ENCODE measurements at places on chromosomes 6 and 20.
A peak's percentile ranks its signal among the peaks of the same experiment; 100 is the strongest.

GRCh38 chr6:78615430-78615904 lies 251.9 kb upstream of the IRAK1BP1 start:
- no peak for DNase-seq

DNA sequence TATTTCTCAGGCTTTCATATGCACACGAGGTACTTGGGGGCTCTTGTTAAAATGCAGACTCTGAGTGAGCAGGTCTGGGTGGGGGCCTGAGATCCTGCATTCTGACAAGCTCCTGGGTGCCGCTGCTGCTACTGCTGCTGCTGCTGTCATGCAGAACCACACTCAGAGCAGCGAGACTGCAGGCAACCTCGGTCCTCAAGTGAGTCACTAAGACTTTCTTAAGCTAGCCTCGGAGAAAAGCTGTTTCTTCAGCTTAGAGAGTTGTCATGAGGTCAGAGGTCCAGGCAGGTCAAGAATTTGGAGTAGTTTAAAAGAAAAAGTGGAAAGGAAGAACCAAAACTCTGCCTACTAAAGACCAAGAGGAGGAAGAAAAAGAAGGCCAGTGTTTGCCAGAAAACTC lies 92.9 kb downstream of the SPTLC3 start:
- DNase-seq = peak; percentile 2

DNA sequence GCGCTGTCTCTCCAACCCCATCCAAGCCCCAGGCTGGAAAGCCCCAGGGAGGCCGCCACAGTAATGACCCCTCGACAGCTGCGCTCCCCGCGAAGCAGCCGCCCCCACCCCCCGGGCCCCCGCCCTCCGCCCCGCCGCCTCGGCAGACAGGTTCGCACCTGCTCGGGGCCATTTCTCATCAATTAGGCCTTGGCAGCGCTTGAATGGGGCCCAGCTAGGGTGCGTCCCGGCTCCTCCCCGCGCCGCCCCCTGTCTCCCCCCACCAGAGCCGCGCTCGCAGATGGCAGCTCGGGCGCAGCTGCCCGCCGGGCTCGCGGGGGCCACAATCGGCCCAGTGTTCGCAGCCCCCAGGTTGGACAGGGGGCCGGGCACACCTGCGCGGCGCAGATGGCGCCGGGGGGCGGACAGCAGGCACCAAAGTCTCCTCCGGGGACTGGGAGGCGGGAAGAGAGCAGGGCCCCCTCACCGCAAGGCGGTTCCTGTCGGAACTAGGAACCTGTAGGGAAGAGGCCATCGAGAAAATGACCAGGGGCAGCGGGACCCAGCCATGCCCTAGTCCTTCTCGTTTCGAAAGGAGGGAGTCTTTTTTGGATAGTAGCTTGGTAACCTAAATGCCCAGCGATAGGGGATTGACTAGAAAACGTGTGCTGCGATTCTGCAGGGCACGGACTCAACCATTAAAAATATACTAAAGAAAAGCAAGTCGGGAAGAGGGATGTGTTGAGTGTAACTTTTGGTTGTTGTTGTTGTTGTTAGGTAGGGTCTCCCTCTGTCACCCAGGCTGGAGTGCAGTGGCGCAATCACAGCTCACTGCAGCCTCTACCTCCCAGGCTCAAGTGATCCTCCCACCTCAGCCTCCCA lies 83.2 kb upstream of the EYA2 start:
- DNase-seq = no peak

GRCh38 chr20:15895126-15895525 lies 678.1 kb downstream of the KIF16B start:
- DNase-seq = no peak

DNA sequence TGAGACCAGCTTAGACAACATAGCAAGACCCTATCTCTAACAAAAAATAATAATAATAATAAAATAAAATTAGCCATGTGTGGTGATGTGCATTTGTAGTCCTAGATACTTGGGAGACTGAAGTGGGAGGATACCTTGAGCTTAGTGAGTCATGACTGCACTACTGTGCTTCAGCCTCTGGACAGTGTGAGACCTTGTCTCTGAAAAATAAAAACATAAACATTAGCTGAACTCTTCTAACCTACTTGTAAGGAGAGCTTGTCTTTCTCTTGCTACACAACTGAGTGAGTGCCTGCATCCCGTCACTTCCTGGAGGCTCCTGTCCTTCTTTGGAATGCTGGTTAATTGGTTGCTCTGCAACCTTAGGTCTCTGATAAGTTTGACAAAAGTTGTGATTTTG lies 5.1 kb upstream of the DBNDD2 start:
- DNase-seq = peak; percentile 79

- DNase-seq = no peak
These were observed 42.2 kb downstream of the TBC1D7 start for GRCh38 chr6:13286181-13286580.

DNA sequence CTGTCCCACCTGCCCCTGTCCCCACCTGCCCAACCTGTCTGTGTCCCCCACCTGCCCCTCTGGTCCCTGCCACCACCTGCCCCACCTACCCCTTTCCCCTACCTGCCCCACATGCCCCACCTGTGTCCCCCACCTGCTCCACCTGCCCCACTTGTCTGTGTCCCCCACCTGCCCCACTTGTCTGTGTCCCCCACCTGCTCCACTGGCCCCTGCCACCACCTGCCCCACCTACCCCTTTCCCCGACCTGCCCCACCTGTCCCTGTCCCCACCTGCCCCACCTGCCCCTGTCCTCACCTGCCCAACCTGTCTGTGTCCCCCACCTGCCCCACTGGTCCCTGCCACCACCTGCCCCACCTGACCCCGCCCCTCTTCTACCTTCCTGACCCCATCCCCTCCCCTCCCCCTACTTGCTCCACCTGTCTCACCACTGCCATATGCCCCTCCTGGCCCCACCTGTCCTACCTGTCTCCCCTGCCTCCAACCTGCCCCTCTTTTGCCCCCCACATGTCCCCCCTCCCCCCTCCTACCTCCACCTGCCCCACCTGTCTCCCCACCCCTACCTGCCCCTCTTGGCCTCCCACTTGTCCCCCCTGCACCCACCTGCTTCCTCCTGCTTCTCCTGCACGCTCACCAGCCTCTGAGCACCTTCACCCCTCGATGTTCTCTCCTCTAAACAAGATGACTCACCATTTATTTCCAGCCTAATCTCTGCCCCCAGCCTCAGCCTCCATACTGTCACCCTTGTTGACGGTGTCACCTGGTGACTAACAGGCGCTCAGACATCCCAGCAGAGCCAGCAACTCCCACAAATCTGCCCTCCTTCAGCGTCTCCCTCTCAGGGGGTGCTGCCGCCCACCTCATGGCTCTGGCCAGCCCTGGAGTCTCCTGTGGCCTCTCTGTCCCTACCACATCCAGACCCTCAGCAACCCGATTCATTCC lies 5.6 kb upstream of the MYT1 start:
- no peak for DNase-seq

DNA sequence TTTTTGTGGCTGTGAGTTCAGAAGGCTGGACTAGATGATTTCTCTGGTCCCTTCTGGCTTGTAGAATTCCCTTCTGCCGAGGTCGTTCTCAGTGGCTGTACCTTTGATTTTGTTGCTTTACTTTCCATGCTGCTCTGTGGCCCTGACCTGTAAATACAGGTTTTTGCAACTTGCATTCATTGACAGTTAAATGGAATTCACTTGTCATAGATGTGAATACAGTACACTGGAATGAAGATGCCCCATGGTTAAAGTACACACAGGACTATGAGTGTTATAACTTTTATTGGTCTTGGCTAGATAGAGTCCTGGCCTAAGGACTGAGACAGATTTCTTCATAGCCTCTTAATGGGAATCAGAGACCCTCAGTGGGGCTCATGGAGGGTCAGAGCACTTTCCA lies 12.9 kb upstream of the EFCAB8 start:
- no peak for DNase-seq

DNA sequence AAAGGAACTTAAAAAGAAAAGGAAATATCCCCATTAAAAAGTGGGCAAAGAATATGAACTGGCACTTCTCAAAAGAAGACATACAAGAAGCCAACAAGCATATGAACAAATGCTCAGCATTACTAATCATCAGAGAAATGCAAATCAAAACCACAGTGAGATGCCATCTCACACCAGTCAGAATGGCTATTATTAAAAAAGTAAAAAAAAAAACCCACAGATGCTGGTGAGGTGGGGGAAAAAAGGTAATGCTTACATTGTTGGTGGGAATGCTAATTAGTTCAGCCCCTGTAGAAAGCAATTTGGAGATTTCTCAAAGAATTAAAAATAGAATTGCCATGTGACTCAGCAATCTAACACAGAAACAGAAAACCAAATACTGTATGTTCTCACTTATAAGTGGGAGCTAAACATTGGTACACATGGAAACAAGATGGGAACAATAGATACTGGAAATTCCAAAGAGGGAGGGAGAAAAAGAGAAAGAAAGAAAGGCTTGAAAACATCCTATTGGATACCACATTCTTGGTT lies 437.1 kb downstream of the GRIK2 start:
- DNase-seq = peak; percentile 3

DNA sequence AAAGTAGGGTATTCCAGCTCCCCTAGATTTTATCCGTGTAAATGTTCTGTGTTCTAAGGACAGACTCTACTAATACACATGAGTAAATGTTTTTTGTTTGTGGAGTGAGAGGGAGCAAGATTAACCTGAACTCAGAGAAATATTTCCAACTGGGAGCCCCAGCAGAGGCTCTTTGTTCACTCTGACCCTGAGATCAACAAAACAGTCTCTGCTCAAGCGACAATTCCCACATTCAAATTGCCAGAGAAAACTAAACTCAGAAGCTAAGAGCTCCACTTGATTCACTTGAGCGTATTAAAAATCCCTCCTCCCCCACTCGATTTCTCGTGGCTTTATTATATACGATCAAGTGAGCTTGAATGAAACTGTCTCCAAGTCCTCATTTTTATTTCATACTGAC lies 413.9 kb upstream of the JARID2 start:
- no peak for DNase-seq

DNA sequence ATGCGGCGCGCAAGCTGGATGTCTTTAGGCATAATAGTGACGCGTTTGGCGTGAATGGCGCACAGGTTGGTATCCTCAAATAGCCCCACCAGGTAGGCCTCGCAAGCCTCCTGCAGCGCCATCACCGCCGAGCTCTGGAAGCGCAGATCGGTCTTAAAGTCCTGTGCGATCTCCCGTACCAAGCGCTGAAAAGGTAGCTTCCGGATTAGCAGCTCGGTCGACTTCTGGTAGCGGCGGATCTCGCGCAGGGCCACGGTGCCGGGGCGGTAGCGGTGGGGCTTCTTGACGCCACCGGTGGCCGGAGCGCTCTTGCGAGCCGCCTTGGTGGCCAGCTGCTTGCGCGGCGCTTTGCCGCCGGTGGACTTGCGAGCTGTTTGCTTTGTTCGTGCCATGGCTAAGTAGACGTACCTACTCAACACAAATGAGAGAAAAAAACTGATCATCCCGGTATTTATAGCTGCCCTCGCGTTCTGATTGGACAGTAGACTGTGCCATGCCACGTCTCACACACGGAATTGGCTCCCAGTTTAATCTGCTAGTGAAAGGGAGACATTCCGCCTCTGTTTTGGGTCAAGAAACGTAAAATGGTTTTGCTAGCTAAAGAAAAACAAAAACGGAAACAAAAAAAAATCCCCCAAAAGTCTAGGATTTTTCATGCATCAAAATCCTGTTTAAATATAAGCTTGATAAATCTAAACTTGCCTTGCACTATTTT lies 40.1 kb downstream of the OR2B2 start:
- DNase-seq = peak; percentile 77

- DNase-seq = peak; percentile 83
These were observed 31.4 kb downstream of the ACSS2 start for GRCh38 chr20:34907616-34908469.

GRCh38 chr6:118476551-118476950 lies 71.5 kb upstream of the PLN start:
- DNase-seq = no peak

DNA sequence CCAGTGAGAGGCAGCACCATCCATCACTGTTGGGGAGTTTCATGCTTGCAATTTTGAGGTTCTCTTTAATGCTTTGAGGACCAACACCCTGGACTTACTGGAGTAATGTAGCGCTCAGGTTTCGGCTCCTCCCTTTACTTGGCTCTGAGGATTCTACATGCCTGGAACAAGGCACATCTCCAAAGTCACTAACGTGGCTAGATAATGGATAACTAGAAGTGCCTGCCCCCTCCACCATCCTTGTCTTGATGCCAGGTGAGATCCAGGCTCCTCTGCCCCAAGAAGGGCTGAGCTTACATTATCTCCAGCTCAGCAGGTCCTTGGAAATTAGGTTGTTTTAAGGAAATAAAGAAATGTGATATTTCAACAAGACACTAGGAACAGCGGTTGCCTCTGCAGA lies 75.5 kb upstream of the ZNFX1 start:
- peak; percentile 7 for DNase-seq

GRCh38 chr20:10466855-10467254 lies 31.8 kb downstream of the SLX4IP start:
- DNase-seq = no peak

DNA sequence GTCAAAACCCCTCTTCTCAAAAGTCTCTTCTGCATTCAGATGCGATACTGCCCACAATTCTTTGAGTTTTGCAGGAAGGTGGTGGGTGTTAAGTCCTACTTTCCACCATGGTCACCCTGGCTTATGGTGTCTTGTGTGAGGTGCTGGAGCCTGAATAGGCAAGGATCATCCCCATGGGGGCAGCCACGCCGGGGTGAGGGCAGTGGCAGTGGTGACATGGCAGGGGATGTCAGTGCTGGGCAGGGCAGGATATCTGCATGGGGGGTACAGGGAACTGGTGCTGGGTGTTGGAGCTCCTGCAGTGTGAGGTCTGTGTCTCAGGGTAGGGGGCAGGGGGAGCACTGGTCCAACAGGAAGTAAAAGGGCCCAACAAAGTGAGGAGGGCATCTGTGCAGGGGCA lies 2.3 kb downstream of the MAS1 start:
- no peak for DNase-seq

DNA sequence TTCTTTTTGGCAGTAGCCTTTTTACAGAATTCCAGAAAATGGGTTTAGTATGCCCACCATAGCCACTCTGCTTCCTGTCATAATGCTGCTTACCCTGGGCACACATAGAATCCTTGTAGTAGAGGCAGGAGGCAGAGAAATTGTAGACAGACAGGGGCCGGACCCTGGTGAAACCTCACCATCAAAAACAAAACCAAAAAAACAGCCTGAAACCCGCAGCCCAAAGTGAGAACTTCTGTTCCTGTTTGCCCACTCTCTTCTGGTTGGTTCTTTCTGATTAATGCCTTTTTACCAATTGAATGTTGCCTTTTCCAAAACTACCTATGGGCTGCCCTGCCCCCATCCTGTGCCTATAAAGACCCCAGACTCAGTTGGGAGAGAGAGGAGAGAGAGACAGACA lies 188.2 kb downstream of the CDKAL1 start:
- no peak for DNase-seq

All from kidney glomerular epithelial cell (primary cell).